Transverse colon (tissue), 4 donors: ENCODE measurements at places on chromosomes 4 and X. TPM values are rescaled to one million over a fixed set of nuclear protein-coding genes. Genes with fewer than 3 reads are reported as not detected.
A peak's percentile ranks its signal among the peaks of the same experiment; 100 is the strongest.

- no peaks in the 10 kb centered on the region for H3K27me3 ChIP-seq
- H3K27ac ChIP-seq: peak overlapping the region; percentile 28
- peaks cover 5% of the 10 kb centered on the region for H3K4me1 ChIP-seq
- no peak for DNase-seq
Observed at GRCh38 chr4:150342945-150343344, 239.0 kb upstream of the MAB21L2 start.

DNA sequence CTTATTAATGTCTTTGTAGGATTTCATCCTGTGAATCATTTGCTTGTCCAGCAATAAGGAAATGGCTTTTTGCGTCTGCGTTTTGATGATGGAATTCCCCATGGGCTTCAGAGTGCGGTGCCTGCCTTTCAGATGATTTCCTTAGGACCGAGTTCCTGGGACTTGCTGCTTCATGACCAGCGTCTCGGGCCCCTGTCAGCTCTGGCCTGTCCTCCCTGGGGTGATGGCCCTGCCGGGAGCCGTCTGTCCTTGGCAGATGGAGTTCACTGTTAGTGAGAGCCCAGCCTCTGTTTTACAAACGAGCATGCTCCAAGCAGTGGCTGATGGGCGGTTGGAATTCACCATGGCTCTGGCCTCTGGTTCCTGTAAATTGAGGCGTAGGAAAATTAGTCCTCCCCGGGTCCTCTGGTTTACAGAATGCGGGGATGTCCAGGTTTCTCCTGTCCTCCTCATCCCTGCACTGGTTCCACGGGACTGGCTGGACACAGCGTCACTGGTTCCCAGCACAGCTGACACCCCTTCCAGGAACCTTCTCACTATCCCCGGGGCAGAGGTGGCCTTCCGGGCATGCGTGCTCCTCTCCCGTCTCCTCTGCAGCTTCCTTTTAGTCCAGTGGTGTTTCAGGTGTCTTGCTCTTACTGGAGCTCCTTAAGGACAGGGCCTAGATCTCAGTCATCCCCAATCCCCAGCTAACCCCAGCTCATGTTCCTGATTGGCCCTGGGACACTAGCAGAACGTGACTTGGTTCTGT, 34.9 kb downstream of the TBC1D14 start:
- H3K4me3 ChIP-seq: no peak overlapping the region
- peak overlapping the region; percentile 82 for H3K27ac ChIP-seq

ADH1B gene
- total RNA-seq: 148 TPM

DNA sequence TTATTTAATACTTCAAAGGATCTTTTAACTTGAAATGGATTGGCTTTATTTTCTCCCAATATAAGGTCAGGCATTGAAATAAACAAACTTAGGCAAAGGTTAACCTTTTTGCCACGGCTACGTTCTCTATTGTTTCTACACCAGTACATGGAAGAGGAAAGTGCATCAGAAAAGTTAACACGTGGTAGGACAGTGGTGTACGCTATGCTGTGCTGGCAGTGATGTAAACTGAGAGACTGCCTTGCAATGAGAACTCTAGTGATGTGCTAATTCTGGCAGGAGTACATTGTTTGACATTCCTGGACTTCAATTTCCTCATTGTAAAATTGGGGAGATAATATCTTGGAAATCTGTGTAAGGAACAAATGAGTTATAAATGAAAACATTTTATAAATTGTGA, 208.2 kb downstream of the TMA16 start:
- DNase-seq: no peak
- H3K27me3 ChIP-seq: no peaks in the 10 kb centered on the region
- no peak overlapping the region for H3K27ac ChIP-seq
- no peaks in the 10 kb centered on the region for H3K36me3 ChIP-seq
- no peak overlapping the region for H3K4me3 ChIP-seq

GRCh38 chr4:166308647-166309046, 435.6 kb downstream of the TLL1 start:
- no peak for DNase-seq
- H3K36me3 ChIP-seq: no peaks in the 10 kb centered on the region
- H3K27me3 ChIP-seq: no peaks in the 10 kb centered on the region
- H3K27ac ChIP-seq: no peak overlapping the region

DNA sequence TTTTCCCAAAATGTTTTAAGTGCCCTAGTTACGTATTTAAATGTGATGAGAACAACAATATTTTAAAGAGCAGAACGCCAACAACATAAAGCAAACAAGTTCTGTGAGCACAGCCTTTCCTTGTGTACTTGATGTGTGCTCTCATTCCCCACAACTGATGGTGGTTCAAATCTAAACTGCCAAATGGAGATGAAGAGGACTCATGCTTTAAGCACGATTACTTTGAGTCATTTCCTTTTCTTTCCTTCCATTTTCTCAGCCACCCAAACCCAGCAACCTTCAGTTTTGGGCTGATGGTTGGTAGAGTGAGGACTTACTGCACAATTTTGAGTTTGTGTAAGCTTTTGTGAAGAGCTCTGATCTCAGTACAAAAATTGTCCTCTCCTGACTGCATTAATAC, 1.7 kb downstream of the NSD2 start:
- peaks cover 64% of the 10 kb centered on the region for H3K4me1 ChIP-seq
- H3K36me3 ChIP-seq: no peaks in the 10 kb centered on the region
- DNase-seq: no peak
- H3K27me3 ChIP-seq: no peaks in the 10 kb centered on the region
- peak overlapping the region; percentile 80 for H3K4me3 ChIP-seq

- no peak for DNase-seq
- H3K27me3 ChIP-seq: peaks cover 26% of the 10 kb centered on the region
- H3K4me1 ChIP-seq: no peaks in the 10 kb centered on the region
- H3K27ac ChIP-seq: peak overlapping the region; percentile 41
- peak overlapping the region; percentile 31 for H3K4me3 ChIP-seq
Observed at GRCh38 chrX:67545893-67546495, 2.2 kb downstream of the AR start.
